ENCODE measurements at places on chromosomes 1 and 21.

DNA sequence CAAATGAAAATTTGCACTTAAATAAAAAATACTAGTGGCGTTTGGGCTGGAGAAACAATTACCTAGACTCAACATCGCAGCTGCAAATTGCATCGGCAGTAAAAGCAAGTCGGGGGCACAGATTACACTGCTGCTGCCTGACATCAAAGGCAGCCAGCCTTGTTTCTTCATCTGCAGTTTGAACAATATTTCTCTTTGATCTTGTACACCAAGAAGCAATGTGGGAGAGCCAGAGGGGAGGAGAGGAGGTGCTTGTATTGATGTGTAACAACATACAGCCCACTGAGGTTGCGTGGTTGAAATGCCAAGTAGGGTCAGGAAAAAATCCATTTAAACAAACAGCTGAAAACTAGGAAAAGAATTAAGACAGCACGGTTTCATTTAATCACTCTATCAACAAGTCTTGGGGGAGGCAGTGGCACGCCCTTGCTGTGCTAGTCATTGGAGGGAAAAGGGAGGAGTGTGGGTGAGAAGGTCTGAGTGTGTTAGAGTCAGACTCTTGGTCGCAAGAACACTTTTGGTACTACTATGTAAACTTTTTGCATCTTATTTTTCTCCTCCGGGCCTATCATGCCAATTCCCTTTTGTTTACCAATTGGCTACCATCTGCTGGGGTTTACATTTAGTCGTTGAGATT, 456.5 kb downstream of the OMA1 start:
- DNase-seq = no peak

GRCh38 chr21:40636026-40636425, 210.9 kb downstream of the DSCAM start:
- no peak for DNase-seq

DNA sequence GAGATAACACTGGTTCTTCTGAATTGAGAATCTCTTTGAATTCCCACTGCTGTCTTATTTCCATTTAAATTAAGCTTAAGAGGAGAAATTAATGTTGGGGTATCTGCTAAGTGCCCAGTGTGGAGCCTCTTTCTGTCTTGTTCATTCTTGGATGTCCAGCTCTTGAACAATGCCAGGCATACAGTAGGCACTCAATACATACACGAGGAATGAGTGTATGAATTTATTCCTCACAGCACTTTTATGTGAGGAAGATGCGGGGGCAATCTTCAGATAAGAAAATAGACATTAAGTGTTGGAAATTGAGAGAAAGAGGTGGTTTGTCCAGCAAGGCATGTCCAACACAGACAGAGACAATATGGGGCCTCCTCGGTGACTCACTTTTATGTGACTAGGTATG, 11.8 kb upstream of the ATF3 start:
- DNase-seq = no peak

DNA sequence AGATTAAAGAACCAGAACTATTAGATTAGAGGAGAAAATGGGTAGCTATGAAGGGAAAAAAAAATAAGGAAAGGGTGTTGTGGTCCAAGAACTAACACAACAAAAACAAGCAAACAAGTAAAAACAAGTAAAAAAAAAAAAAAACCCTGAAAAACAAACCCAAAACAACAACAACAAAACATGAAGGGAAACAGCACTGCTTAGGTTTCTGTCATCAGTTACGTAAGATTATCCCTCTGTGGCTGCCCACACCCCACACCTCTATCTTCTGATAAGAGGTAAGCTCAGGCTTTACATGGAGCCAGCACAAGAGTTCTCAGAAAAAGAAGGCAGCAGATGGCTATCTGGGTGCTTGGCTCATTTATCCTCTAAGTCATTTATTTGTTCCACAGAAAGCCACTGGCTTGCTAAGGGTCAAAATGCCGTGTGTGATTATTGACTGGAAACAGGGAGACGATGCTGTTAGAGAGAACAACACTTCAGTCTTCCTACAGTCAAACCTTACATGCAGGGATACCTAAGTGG, 57.5 kb downstream of the KIAA0319L start:
- DNase-seq = no peak

DNA sequence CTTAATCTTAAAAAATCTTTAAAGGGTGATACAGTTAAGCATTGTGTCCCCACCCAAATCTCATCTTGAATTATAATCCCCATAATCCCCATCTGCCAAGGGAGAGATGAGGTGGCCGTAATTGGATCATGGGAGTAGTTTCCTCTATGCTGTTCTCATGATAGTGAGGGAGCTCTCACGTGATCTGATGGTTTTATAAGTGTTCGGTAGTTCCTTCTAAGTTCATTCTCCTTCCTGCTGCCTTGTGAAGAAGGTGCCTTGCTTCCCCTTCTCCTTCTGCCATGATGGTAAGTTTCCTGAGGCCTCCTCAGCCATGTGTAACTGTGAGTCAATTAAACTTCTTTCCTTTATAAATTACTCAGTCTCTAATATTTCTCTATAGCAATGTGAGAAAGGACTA, 10.7 kb downstream of the DHRS3 start:
- no peak for DNase-seq

DNA sequence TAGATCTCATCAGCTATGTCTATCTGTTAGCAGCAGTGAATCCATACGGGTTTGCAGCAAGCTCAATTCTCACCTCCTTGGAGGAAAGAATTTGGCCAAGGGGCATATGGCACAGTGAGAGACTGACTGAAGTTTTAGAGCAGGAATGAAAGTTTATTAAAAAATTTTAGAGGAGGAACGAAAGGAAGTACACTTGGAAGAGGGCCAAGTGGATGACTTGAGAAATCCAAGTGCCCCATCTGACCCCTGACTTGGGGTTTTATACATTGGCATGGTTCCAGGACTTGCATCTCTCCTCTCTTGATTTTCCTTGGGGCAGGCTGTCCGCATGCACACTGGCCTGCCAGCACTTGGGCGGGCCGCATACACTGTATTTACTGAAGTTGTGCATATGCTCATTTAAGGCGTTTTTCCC, 9.2 kb upstream of the OSBPL9 start:
- DNase-seq = no peak

DNA sequence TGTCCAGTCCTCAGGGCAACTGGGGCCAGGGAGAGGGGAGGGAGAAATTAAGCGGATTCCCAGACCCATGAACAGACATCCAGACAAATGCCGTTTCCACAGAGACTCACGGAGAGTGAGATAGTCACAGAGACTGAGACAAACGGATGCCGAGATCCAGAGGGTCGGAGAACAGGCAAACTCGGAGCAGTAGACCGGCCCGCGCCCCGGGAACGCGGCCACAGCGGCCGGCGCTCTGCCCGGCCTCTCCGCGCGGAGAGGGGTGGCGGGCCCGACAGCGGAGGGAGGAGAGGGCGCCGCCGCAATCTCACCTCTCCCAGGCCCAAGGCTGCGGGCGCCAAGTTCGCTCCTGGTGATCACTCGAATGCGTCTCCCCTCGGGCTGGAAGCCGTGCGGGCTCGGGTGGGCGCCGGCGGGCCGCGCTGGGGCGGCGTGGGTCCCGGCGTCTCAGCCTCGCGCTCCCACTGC, 831 bp upstream of the FOXD2 start:
- DNase-seq = no peak

GRCh38 chr1:237146241-237146640, 104.3 kb downstream of the RYR2 start:
- no peak for DNase-seq

DNA sequence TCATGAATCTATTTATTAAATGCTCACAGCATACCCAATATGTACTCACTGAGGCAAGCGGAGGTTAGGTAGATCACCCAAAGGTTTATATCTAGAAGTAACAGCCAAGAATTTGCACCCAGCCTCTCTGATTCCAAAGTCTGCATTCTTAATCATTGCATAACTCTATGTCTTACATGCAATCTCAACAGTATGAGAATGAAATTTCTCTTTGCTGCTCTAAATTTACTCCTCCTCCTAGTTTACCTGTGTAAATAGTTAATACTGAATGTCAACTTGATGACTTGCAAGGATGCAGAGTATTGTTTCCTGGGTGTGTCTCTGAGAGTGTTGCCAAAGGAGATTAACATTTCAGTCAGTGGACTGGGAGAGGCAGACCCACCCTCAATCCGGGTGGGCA, 840.6 kb downstream of the BRINP3 start:
- no peak for DNase-seq

- DNase-seq = no peak
Observed at GRCh38 chr1:243315455-243315854, 59.6 kb downstream of the SDCCAG8 start.

- no peak for DNase-seq
Observed at GRCh38 chr1:60637651-60638050, 444.7 kb upstream of the NFIA start.

DNA sequence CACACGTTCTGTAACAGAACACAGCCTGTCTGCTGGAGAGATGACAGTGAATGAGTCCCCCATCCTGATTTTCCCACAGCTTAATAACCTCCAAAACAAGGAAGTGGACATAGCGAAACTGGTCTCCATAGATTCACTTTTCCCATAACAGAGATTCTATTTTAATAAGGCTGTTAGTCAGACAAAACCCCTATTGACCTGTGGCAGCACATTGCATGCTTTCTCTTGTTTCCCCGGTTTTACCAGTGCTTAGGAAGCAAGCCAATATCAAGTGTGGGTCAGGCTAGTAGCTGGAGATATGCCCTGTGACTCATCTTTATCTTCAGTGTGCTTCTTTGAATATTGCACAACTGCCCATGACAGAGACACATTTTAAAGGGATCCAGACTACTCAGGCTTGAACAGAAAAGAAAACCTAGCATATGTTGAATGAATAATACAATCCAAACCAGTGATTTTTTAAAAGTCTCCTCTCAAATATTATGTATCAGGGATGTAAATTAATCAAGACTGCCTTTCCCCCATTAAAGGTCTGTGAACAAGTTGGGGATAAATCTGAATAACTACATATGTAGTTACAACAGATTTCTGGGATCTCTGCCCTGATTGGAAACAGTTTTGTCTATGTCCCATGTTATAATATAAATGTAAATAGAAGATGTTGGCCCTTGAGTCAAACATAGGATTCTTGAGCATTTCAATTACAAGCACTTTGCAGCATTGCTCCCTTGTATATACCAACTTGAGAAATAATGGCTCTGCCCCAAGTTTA, 11.9 kb upstream of the CLDN8 start:
- DNase-seq = no peak

- DNase-seq = no peak
Observed at GRCh38 chr1:70504176-70504820, 93.2 kb downstream of the CTH start.

GRCh38 chr1:203148579-203148978, 21.1 kb downstream of the ADORA1 start:
- no peak for DNase-seq

DNA sequence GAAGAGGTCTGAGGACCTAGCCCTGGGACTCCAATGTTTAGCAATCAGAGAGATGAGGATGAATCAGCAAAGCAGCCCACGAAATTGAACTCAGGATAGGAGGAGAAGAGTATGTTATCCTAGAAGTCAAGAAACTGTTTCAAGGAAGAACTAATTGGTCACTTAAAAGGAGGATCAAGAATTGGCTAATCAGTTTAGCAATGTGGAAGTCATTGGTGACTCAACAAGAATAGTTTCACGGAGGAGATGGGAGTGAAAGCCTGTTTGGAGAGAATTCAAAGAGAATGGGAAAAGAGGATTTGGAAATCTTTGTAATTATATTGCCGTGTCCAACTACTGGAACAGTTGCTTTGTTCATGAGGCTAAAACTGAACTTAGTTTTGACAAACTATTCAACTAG, 7.4 kb downstream of the HMCN1 start:
- no peak for DNase-seq

DNA sequence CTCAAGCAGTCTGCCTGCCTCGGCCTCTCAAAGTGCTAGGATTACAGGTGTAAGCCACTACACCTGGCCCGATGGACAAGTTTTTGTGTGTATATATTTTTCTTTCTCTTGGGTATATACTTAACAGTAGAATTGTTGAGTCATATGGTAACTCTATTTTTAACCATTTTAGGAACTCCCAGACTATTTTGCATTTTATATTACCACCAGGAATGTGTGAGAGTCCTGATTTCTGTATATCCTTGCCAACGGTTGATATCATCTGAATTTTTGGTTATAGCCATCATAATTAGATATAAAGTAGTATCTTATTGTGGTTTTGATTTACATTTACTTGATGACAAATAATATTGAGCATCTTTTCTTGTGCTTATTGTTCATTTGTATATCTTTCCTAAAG, 20.7 kb downstream of the FNBP1L start:
- no peak for DNase-seq

GRCh38 chr1:9008236-9008635, 18.0 kb downstream of the SLC2A7 start:
- DNase-seq = no peak

GRCh38 chr1:17201201-17202021, 3.5 kb upstream of the PADI1 start:
- DNase-seq = no peak

GRCh38 chr1:150159550-150159949, 9.8 kb downstream of the PLEKHO1 start:
- no peak for DNase-seq

- no peak for DNase-seq
Observed at GRCh38 chr21:26449161-26449560, 123.9 kb downstream of the CYYR1 start.

GRCh38 chr1:91725989-91726721, 159.8 kb downstream of the TGFBR3 start:
- no peak for DNase-seq

- no peak for DNase-seq
Observed at GRCh38 chr1:32051706-32052105, 21.0 kb upstream of the TMEM39B start.

All from activated gamma-delta T cell (primary cell).